Activated CD4-positive, alpha-beta T cell treated with anti-CD3 and anti-CD28 coated beads, Interleukin-2, Interleukin-6, amounts not matched to agents 100 ng/mL and 50 ng/mL, durations not matched to agents 16 hours and 8 hours (primary cell): ENCODE measurements at places on chromosomes 7 and 10.
A peak's percentile ranks its signal among the peaks of the same experiment; 100 is the strongest.

GRCh38 chr7:152882576-152883310 is 123.2 kb downstream of the ACTR3B start:
- no peak for DNase-seq

DNA sequence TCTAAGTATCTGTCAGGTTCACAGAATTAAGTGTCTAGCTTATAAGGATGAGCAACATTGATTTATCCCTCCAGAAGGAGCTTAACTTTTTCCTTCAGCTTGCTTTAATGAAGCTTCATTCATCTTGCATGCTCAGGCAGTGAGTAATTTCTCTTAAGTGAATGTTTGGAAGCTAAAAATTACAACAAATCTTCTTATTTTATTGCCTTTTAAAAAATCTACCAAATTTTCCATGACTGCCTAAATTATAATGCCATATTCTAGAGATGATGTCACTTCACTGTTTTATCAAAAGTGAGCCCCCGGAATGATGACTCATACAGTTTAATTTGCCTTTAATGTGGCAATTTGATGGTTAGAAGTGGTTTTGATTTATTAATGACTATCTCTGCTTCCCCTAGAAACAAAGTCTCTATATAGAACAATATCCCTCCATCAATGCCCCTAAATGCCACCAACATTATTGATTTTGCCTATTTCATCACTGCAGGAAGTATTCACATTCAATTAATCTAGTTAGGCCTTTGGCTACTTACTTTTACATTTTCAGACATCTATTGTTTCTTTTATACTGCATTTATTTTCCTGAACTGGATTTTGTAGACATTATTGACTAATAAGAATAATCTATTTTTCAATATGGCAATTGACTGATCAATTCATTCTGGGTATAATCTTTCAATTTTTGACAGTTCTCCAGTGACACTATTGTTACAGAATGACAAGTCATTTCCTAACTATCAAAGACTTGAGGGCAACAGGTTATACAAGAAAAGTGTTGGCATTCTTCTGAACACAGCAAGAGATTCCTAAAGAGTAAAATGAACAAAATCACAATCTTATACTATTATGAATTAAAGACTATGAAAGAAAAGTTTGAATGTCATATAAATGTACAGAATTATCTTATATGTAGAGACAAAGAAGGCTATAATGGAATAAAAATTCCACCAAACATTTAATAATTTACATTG is 139.3 kb upstream of the ODAD2 start:
- no peak for DNase-seq

GRCh38 chr10:80144067-80144695 is 11.7 kb downstream of the PLAC9 start:
- peak; percentile 43 for DNase-seq

DNA sequence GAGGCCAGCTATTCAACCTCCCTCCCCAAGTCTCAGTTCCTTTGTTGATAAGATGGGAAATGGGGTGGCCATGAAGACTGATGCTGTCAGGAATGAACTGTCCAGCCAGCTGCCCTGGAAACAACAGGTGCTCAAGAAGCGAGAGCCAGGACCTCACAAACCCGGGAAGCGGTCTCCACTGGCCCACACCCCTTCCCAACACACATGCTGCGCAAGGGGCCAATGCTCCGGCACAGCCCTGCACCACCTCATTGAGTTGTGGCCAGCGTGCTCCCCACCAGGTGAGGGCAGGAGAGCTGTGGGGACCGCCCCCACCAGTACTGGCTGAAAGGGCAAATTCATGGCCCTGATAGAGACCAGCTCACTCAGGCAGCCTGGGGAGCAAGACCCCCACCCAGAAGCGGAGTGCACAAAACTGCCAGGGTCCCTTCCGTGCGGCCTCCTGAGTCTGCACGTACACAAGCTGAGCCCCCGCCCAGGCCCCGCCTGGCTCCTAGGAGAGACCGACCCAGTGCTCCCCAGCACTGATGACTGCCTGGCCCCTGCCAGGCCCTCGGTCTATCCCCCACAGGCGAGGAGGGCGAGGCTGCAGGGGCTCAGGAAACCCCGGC is 216.6 kb downstream of the MAD1L1 start:
- no peak for DNase-seq

DNA sequence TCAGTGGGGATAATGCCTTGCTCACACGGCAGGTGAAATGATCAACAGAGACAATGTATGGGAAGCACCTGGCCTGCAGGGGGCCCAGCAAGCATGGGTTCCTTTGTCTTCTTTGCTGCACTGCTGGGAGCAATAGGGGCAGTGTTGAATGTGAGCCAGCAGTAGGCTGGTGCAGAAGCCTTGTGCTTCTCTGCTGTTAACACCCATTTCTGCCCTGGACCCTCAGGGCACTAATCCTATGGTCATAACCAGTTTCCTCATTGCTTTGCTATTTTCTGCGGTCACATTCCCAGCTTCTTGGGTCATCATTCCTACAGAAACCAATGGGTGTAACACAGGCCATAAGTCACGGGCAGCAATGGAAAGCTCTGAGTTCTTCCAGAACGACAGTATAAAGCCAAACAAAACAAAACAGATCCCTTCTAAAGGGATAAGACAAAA is 10.9 kb upstream of the LGI1 start:
- DNase-seq: peak; percentile 5

DNA sequence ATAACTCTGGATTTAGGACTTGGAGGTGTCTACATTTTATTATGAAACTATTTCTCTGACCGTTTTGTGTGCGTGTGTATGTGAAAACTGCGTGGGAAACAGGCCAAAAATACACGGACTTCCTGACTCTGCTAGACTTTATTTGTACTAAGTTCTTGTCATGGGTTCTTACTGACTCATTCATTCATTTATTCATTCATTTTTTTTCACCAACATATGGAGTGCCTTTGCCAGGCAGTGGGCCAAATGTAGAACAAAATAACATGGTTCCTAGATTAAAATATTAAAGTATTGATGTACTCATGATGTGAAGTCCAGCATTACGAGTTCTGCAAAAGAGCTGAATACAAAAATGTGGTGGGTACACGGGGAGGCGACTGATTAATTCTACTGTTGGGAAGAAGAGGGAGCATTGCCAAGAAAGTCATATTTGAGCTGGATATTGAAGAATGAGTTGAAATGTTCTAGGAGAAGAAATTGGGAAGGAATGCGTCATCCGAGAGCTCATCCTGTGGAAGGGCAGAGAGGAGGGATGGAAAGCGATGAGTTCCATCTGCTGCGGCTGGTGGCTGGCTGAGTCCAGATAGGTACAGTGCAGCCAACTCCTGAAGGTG is 24.6 kb downstream of the CACNB2 start:
- no peak for DNase-seq

- DNase-seq: no peak
Measured at GRCh38 chr7:95092324-95092723, 184.9 kb downstream of the PPP1R9A start.

GRCh38 chr7:148260599-148260998 is 330.0 kb upstream of the C7orf33 start:
- no peak for DNase-seq

- no peak for DNase-seq
Measured at GRCh38 chr7:75957021-75957736, 37.2 kb downstream of the TMEM120A start.

DNA sequence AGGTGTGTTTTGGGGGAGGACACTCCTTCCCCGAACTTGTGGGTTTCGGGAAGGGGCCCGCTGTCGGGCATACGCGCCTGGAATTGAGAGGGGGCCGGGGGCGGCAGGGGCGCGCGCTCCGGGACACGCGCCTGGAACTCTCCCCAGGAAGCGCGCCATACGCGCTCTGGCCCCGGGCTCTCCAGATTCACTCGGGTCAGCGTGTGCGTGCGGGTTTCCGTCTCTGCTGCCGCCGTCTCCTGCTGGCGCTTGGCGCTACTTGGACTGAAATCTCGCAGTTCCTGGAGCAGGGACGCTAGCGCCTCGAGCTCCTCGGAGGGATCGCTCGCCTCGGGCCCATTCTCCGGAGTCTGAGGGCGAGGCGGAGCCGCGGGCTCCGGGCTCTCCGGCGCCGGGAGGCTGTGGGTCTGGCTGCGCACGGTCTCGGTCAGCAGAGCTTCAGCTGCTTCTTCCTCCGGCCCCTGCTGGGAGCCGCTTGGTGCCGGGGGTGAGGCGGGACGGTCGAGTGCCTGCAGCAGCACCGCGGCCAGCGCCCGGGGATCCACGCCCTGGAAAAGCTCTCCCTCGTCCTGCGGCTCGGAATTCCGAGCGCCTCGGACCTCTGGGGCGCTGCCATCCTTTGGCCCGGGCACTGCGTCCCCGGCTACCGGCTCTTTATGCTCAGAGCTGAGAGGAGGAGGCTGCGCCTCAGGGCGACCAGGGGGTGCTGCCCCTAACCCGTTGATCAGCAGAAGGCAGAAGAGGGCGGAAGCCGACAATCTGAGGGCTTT is 1.1 kb downstream of the VGF start:
- no peak for DNase-seq

- DNase-seq: no peak
Measured at GRCh38 chr10:87551326-87551725, 46.6 kb downstream of the MINPP1 start.

GRCh38 chr10:15478429-15478828 is 107.3 kb upstream of the FAM171A1 start:
- DNase-seq: no peak

- DNase-seq: no peak
Measured at GRCh38 chr7:56287429-56288138, 171.4 kb upstream of the NUPR2 start.

- DNase-seq: no peak
Measured at GRCh38 chr7:41567731-41568114, 135.2 kb downstream of the INHBA start.

GRCh38 chr7:157719008-157719682 is 382.3 kb downstream of the DNAJB6 start:
- DNase-seq: no peak

DNA sequence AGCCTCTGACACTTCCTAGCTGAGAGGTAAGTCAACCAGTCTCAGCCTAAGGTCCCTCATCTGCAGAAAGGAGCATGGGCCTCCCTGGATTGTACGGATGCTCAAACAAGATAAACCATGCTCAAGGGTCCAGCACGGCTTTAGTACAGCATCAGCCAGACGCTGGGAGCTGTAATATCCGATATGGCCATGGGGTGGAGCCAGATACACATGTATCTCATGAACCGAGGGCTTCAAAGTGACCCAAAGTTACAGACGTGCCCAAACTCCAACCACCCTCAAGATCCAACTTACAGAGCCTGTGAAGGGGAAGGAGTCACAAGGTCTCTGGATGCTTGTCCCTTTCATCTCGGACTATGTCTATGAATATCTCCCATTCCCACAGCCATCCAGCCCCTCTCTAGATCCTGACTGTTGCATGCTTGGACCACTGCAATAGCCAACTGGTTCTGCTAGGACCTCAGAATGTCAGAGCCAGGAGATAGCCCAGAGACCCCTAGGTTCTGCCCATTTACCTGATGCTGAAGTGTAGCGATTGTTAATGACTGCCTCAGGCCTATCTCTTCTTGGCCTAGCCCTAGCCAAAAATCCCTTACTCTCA is 142.4 kb downstream of the SH3PXD2A start:
- DNase-seq: peak; percentile 85

GRCh38 chr7:85186083-85186520 is 754 bp downstream of the SEMA3D start:
- no peak for DNase-seq

GRCh38 chr7:50332241-50333165 is 28.0 kb downstream of the IKZF1 start:
- DNase-seq: no peak

- no peak for DNase-seq
Measured at GRCh38 chr10:75403939-75404814, 2.6 kb upstream of the ZNF503 start.

GRCh38 chr10:17883621-17884020 is 68.1 kb upstream of the SLC39A12 start:
- no peak for DNase-seq

DNA sequence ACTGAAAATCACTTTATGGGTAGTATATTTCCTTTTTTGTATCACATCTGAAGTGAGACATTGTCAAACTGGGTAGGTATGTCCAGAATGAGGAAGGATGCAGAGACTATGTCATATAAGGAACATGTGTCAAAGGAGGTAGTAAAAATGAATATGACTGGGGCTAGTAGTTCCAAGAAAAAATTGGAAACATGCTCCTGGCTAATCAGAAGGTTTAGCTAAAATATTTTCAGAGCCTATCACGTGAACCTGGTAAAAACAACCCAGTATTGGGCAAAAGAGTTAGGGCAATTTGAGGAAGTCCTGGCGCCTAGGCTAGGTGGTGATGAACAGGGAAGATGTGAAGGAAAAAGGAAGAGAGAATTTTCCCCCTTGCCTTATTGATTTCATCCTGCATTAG is 26.4 kb downstream of the ENTPD1 start:
- DNase-seq: no peak

DNA sequence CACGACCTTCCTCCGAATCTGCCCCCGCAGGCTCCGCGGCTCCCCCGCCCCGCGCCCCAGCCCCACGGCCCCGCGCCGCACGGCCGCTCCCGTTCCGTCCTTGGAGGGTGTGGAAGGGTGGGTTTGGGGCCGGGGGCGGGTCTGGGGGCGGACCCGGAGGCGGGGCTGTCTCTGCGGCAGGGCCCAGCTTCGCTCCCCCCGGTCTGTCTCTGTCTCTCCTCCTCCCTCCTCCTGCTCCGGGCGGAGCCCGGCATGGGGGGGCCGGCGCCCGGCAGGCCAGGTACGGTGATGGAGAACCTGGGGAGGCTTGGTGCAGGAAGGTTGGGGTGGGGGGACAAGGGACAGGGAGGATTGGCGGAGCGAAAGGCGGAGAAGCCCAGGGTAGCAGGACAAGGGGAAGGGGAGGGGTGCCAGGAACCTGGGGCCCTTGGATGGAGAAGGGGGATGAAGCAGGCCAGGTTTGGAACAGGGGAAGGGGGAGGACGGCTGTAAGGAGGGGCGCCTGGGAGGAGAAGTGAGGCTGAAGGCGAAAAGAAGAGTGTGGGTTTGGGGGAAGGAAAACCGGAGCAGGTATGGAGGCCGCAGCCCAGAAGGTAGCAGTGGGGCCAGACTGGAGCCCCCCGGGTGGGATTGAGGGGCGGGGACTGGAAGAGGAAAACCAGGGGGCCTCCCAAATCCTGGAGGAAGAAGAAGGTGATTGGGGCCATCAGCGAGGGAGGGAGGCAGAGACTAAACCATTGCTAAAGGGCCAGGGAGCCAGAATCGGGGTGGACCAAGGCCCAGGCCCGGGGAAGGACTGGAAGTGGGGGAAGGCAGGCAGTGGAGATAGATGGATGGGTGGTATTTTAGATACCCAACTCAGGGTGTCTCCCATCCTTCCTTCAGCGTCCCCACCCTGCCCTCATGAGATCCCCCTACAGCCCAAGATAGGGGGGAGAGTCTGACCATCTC is at the start of gene NYAP1:
TSS of gene NYAP1 (plus strand) at position 206 of the 951 bp plus-strand sequence. CDS start 1,385 bp downstream, outside the sequence.
- DNase-seq: peak; percentile 33

- DNase-seq: no peak
Measured at GRCh38 chr10:61921143-61921542, 19.6 kb downstream of the ARID5B start.
